Fibroblast of skin of left biceps (primary cell): ENCODE measurements at places on chromosomes 5 and 9.
A peak's percentile ranks its signal among the peaks of the same experiment; 100 is the strongest.

- DNase-seq: no peak
These were observed 364.1 kb downstream of the CTNND2 start for GRCh38 chr5:11540112-11540511.

GRCh38 chr5:181194489-181195248 is 10.3 kb downstream of the TRIM7 start:
- no peak for DNase-seq

DNA sequence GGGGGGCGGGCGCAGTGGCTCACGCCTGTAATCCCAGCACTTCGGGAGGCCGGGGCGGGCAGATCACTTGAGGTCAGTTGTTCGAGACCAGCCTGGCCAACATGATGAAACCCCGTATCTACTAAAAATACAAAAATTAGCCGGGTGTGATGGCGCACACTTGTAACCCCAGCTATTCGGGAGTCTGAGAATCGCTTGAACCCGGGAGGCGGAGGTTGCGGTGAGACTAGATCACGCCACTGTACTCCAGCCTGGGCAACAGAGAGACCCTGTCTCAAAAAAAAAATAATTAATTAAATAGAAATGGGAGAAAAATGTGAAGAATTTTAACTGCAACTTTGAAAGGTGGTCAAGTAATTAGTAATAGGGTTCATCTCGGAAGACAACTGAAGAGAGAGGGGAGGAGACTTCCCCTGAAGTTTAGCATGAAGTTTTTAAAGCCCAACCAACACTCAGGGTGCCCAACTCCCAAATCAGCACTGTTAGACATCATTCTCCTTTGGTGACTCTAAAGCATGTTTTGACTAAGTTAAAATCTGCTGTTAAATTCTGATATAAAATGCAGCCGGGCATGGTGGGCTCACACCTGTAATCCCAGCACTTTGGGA is 1.4 kb upstream of the CSNK1A1 start:
- DNase-seq: no peak

GRCh38 chr9:124621371-124622328 is 114.5 kb upstream of the NR5A1 start:
- peak; percentile 58 for DNase-seq

- DNase-seq: no peak
These were observed 4.9 kb downstream of the ADAM19 start for GRCh38 chr5:157570531-157571200.

DNA sequence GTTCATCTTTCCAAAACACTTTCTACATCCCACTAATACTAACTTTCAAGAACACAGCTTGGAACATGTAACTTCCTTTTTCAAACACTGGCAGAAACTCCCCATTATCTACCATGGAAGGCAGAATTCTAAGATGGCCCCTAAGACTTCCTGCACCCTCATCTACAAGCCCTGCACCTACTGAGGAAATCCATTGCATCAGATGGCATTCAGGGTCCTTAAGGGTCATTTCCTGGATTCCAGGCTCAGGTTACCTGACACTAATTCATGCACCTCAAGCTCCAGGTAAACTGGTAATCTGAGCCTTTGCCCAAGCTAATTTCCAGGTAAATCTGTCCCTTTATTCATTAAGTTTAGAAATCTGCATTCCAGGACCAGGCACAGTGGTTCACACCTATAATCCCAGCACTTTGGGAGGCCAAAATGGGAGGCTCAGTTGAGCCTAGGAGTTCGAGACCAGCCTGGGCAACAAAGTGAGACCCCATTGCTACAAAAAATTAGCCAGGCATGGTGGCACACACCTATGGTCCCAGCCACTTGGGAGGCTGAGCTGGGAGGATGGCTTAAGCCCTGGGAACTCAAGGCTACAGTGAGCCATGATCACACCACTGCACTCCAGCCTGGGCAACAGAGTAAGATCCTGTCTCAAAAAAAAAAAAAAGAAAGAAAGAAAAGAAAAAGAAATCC is 91.6 kb downstream of the NFIB start:
- no peak for DNase-seq

DNA sequence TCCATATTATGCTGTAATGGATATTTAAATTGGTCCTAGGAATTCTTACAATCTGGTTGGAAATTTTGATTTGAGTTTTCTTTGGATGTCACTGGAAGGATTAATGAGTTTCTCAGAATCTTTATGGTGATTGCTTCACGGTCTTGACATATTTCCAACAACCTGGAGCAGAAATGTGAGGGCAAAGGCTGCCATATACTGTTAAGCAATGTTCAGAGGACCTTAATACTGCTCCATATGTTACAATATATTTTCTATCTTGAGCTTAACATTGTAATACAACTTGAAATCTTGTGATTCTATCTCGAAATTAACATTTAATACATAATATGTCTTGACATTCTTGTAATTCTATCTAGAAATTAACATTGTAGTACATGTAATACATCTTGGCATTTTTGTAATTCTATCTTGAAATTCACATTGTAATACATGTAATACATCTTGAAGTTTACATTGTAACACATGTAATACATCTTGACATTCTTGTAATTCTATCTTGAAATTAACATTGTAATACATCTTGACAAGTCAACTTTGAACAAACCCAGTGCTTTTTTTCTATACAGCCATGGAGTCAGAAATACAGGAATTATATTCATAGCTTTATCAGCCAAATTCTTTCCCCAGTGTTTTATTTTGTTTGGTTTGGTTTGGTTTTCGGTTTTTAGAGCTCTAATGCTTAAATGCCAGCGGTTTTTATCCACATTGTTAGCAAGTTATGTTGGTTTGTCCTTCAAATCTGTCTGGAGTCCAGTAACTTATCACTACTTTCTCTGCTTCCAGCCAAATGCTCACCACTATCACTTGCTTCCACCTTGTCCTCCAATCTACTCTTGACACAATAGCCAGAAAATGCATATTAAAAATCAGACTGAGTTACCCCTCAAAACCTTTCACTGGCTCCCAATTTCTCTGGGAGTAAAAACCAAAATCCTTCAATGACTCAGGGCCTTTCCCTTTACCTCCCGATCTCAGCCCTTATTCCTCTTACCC is 3.0 kb upstream of the TUT7 start:
- no peak for DNase-seq

- DNase-seq: no peak
These were observed 39.9 kb downstream of the BICD2 start for GRCh38 chr9:92724528-92725265.

GRCh38 chr5:143986516-143987212 is 174.7 kb downstream of the HMHB1 start:
- peak; percentile 74 for DNase-seq

DNA sequence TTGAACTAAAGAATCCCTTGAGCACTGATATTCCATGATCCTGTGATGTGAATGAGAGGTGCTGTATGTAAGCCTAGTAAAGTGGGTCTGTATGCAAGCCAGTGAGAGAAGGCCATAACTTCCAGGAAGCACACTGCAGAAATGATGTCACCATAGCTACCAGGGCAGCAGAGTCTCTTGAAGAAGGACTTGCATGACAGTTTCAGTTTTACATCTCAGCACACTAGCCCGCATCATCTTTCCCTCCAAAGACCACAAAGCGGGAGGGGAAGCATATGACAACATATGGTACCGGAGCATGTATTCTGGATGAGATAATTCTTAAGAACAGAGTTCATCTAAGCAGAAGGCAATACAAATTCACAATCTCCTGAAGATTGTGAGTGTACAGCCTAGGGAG is 37.6 kb upstream of the MAST4 start:
- no peak for DNase-seq

DNA sequence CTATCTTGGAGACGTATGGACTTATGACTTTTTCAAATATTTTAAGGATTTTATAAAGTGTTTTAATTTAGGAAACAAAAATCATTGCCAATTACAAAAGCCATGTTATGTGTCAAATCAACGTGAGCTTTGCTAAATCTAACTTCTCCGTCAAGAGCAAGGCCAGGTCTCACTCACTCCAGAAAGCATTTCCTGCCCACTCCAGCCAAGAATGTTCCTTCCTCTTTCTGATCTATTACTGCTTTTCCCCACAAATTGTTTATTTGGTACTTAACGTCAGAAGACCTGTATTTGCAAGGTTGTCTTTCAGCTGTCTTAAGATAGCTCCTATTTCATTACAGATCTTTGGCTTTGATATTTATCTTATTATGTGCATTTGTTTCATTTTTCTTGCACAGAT is 193.5 kb upstream of the HAPLN1 start:
- no peak for DNase-seq

- no peak for DNase-seq
These were observed 125.7 kb upstream of the FBXL17 start for GRCh38 chr5:108507631-108508030.

GRCh38 chr9:135480071-135480939 is 723 bp downstream of the PPP1R26 start:
- DNase-seq: no peak

- DNase-seq: no peak
These were observed 531 bp downstream of the MVB12B start for GRCh38 chr9:126327006-126327713.

DNA sequence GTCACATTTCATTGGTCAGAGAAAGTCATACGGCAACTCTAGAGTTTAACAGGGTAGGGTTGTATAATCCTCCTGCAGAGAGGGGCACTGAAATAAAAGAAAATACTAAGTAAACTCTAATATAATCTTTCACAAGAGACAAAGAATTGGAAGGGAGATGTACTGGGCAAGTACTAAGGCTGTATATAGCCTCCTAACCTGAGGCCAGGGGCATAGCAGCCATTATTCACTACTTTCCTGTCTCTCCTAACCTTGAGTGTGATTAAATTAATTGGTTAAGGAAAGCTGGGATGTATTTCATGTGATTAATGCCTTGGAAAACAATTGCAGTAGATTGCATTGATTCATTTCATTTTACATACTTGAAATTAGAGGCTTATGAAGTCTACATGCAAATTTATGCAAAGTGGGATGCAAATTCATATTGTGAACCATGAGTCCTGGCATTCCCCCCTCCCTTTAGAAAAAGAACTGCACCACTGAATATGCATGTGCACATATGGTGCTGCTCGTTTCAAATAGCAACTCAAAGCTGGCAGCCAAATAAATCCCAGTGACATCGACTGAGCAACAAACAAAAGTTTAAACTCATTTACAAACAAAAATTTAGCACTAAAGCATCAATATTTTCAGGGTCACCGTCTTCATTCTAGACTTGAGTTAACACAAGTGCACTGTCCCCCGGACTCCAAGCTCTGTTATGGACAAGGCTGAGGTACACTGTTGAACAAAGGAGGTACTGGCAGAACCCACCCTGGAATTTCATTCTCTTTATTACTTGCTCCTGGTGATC is 70.0 kb downstream of the DMAC1 start:
- no peak for DNase-seq

DNA sequence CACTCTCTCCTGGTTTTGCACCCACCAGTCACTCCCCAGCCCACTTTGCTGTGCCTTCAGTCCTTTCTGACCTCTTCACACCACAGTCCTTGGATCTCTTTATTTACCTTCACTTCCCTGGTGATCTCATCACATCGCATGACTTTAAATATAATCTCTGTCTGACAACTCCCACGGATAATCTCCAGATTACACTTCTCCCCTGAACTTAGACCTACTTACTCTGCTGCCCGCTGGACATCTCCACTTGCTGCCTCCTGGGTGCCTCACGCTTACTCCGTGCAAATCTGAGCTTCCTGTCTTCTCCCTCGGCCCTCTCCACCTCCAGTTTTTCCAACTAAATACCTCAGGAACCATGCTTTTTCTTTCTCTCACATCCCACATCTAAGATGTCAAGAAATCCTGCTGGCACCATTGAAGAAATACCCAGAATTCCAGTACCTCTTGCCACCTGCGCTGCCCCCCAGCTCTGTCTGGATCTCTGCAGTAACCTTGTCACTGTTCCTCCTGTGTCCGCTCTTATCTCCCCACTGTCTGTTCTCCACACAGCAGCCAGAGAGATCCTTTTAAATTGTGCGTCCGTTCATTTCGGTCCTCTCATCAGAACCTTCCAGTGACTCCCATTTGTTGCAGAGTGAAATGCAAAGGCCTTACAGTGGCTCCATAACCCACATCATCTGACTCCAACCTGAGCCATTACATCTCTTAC is 9.3 kb downstream of the SFXN1 start:
- DNase-seq: no peak

- no peak for DNase-seq
These were observed 155.5 kb upstream of the SLC12A2 start for GRCh38 chr5:127928053-127928452.

DNA sequence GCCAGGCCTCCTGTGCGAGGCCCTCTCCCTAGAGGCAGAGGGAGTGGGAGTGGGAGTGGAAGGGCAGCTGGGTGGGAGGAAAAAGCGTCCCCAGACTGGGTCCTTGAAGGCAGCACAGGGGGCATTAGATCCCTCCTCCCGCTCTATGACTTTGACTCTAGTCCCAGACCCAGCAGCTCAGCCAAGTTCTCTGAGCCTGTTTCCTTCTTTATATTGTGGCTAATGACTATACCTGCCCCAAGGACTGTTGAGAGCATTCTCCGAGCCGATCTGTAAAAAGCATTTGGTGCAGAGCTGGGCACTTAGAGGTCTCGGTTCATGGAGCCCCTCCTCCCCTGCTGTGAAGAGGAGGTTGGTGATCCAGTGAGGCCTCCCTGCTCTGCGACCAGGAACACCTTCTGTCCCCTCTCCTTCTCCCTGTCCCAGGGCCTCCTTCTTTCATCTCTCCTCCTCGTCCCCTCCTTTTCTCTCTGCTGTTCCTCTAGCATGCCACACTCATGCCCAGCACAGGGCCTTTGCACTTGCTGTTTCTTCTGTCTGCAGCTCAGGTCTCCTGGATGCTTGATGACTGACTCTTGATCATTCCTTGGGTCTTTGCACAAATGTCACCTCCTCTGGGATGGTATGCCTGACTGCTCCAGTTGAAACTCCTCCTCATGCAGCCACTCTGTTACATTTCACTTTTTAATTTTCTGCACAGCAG is 23.4 kb upstream of the PSD2 start:
- no peak for DNase-seq

- no peak for DNase-seq
These were observed 8.3 kb upstream of the SLC25A48 start for GRCh38 chr5:135826221-135826525.

DNA sequence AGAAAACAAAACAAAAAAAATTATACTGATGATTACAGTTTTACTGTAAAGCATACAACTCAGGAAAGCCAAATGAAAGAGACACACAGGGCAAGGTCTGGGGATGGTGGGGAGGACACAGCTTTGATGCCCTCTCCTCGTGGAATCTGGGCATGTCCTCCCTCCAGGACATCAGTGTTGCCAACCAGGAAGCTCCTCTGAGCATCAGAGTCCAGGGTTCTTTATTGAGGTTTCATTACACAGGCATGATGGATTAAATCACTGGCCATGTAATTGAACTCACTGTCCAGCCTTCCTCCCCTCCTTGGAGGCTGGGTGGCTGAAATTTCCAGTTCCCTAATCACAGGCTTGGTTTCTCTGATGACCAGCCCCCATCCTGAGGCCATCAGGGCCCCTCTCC is 89.6 kb upstream of the MIER3 start:
- no peak for DNase-seq
